ENCODE measurements at places on chromosomes 5 and 9. TPM values are rescaled to one million over a fixed set of nuclear protein-coding genes. Genes with fewer than 3 reads are reported as not detected.

- no peak for DNase-seq
Observed at GRCh38 chr9:79880626-79881025, 308.9 kb downstream of the TLE4 start.

GRCh38 chr9:107567462-107567861 lies 77.9 kb upstream of the KLF4 start:
- no peak for DNase-seq

- peak; percentile 68 for DNase-seq
Observed at GRCh38 chr5:169384661-169385060, 83.7 kb upstream of the SLIT3 start.

DNA sequence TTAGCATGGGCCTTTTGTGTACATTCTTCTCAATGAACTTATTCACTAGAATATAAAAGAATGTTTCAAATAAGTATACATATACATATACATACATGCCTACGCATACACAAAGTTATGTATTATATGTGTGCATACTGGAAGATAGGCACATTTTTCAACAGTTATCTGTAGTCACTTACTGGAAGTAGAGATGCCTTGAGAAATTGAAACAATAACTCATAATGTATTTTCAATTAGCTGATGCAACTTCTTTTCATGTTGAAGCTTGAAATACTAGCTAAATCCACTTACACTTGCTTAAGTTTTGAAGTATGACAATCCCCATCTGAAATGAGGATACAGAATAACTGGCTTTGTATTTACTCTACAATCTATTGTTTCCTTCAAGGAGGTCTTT lies 469.0 kb upstream of the PTGER4 start:
- DNase-seq, result no peak

- no peak for DNase-seq
Observed at GRCh38 chr9:4642351-4642750, 19.7 kb upstream of the PLPP6 start.

- DNase-seq, result no peak
Observed at GRCh38 chr5:139974661-139975060, 68.4 kb downstream of the NRG2 start.

DNA sequence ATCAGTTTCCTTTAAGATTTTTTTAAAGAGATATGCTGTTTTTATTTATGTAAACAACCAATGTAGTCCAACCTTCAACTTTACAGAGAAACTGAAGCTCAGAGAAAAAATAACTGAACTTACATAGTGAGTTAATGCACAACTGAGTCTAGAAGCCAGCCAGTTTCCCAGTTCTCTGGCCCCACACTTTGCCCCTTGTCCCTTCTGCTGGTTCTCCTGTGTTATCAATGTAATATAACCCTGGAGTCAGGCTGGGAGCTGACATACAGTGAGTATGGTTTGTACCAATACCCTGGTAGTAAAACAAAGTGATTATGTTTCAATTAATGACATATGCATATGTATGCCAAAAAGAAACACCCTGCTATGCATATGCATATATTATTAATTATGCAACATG lies 32.2 kb upstream of the GRIA1 start:
- DNase-seq, result no peak

DNA sequence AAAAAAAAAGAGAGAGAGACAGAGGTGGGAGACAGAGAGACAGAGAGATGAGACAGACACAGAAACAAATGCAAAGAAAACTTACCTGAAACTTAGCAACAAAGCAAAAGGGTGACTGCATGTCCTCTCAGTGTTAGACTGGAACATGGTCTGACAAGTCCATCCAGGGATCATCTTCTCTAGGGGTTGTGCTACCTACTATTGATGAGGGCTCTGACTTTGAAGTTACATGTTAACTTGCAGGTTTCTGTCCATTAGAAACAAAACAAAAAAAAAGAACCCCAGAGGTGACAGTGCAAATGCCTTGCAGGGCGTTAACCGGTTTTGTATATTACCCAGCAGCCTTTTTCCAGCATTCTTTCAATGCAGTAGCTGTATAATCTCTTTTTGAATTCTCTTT lies 13.6 kb upstream of the SPARC start:
- no peak for DNase-seq

DNA sequence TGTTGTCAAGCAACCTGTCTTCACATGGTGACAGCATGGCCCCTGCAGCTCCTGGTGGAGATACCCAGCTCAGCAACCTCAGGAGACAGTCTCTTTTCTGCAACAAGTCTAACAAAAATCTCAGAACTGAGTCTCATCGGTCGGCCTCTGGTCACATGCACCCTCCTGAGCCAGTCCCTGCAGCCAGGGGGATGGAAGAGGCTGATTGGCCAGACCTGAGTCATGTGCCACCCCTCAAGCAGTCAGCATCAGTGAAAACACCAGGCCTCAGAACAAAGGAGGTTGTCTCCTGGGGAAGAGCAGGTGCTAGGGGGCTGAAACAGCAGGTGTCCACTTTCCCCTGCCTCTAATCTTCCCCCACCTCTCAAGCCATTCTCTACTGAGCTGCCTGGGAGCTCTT lies 54.4 kb downstream of the SMIM23 start:
- no peak for DNase-seq

DNA sequence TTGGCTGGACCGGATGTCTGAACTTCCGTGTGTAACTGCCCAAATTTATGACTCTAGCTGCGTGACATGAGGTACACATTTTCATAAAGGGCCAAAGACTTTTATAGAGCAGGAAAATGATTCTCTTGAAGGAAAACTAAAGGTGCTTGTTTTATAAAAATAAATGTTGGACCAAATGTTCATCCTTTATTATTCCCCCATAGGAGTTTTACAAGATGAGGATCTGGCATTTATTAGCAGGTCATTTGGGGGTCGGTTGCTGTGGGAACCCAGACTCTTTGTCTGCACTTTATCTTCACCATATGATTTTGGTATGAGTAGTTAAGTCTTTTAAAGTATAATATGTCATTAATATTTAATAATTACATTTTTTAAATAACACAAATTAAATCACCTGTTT lies 571.2 kb downstream of the EFNA5 start:
- DNase-seq, result no peak

- DNase-seq, result no peak
Observed at GRCh38 chr5:3187771-3188425, 407.7 kb upstream of the IRX1 start.

- DNase-seq, result peak; percentile 23
Observed at GRCh38 chr5:34005211-34005610, 2.6 kb downstream of the AMACR start.

GRCh38 chr9:95981761-95982390 lies 106.4 kb downstream of the ERCC6L2 start:
- no peak for DNase-seq

SLCO6A1 gene
- not detected for total RNA-seq

GABRB2 gene
- 0.14 TPM for total RNA-seq

SLC34A1 gene
- not detected for total RNA-seq

GRIA1 gene
- total RNA-seq, result 4.2 TPM

ITGA2 gene
- total RNA-seq, result 35.9 TPM

MAP1B gene
- total RNA-seq, result 476 TPM

TRIM23 gene
- 16.8 TPM for total RNA-seq

CTNND2 gene
- total RNA-seq, result 4.5 TPM
